Heart left ventricle (tissue), 16 donors: ENCODE measurements at places on chromosomes 7 and 10. TPM values are rescaled to one million over a fixed set of nuclear protein-coding genes. Genes with fewer than 3 reads are reported as not detected.

LMOD2 gene
- 202 TPM for polyA plus RNA-seq

ANKRD61 gene
- polyA plus RNA-seq: 0.19 TPM

NCF1 gene
- polyA plus RNA-seq: 1.0 TPM

GDF2 gene
- not detected for polyA plus RNA-seq

NUTM2E gene
- 0.40 TPM for polyA plus RNA-seq

SLC16A9 gene
- 0.07 TPM for polyA plus RNA-seq

FANK1 gene
- polyA plus RNA-seq: 0.53 TPM

CPN1 gene
- polyA plus RNA-seq: not detected

AGAP6 gene
- 3.2 TPM for polyA plus RNA-seq

GTPBP4 gene
- 13.3 TPM for polyA plus RNA-seq

PRSS37 gene
- polyA plus RNA-seq: not detected

PTPRN2 gene
- 0.61 TPM for polyA plus RNA-seq

FAM13C gene
- polyA plus RNA-seq: 3.0 TPM

CABCOCO1 gene
- not detected for polyA plus RNA-seq

ETV1 gene
- 44.0 TPM for polyA plus RNA-seq

C10orf90 gene
- not detected for polyA plus RNA-seq

OR2A12 gene
- not detected for polyA plus RNA-seq

PDE6C gene
- polyA plus RNA-seq: not detected

UNC5B gene
- polyA plus RNA-seq: 4.8 TPM

MAT1A gene
- polyA plus RNA-seq: not detected

NXPH1 gene
- not detected for polyA plus RNA-seq

SORBS1 gene
- 355 TPM for polyA plus RNA-seq

SPDYE2 gene
- not detected for polyA plus RNA-seq

ARMC3 gene
- polyA plus RNA-seq: not detected

PPIF gene
- 82.8 TPM for polyA plus RNA-seq

OR2A7 gene
- polyA plus RNA-seq: 0.19 TPM

OLAH gene
- 0.54 TPM for polyA plus RNA-seq

TAS2R41 gene
- polyA plus RNA-seq: not detected

MKRN1 gene
- polyA plus RNA-seq: 53.3 TPM

KCNIP2 gene
- polyA plus RNA-seq: 262 TPM

PSD gene
- polyA plus RNA-seq: 0.14 TPM

FRAT1 gene
- 2.0 TPM for polyA plus RNA-seq

RPP38 gene
- polyA plus RNA-seq: 15.5 TPM

MPP7 gene
- 6.3 TPM for polyA plus RNA-seq

MEST gene
- 4.2 TPM for polyA plus RNA-seq

UNCX gene
- polyA plus RNA-seq: not detected
